ENCODE measurements at places on chromosomes 5 and 9.

DNA sequence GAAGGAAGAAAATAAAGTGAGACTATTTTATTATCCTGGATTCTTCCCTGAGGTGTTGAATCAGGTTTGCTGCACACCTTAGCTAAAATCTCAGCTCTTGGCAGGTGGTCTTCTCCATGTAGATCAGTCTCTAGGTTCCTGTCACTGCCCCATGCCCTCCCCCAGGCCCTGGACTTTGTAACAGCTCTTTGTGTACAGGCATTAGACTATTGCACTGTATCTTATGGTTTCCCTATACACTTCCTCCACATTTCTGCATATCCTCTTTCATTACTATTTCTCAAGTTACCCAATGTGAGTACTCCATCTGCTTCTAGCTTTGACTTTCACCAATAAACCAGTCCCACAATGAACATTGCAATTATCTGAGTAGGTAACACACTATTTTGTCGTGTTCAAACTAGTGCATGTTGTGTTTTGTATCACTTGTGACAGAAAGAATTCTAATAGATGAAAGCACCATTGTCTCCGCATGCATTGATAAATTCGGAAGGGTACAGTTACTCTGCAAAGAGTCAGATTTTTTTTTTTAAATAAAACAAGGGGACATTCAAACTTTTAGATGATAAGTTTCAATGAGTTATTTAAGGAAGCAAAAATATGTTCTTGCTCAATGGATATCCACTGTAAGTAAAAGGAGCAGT is 1348.7 kb upstream of the C9orf72 start:
- no peak for DNase-seq

- DNase-seq, result no peak
Measured at GRCh38 chr9:7123743-7124142, 366.0 kb downstream of the KDM4C start.

DNA sequence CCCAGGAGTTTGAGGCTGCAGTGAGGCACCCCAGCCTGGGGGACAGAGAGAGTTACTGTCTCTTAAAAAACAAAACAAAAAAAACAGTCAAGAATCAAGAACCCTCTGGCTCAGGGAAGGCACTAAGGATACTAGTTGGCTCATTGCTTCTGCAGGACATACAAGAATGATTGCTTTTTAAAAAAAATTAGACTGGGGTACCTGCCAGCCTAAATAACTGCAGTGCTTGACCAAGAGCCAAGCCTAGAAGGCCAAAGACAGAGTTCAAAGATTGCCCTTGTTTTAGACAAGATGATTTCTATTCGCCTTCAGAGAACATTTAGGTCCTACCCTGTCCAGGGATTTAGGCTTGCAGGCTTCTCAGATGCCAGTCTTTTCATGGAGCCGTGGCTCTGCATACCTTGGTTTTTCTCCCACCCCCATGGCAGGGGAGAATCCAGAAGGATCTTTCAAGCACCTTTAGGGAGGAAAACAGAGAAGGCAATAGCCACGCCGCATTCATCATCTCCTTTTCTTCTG is 93.7 kb upstream of the IL6ST start:
- no peak for DNase-seq

DNA sequence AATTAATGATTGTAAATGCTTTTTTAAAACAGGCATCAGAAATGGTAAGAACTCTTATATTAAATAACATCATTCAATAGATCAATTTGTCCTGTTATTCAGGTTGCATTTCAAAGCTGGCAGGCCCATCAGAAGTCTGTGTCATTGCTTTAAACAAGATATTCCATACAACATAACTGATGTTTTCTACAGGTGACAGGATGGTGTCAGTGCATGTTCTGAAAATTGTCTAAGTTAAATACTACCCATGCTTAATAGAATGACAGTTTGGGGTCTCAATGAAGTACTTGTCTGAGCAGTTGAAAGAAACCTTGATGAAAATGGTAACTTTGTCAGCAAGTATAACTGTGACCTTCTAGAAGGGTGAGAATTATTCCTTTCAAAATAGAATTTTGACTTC is 263.2 kb downstream of the ISL1 start:
- no peak for DNase-seq

- DNase-seq, result no peak
Measured at GRCh38 chr5:140833993-140834392, at the start of gene PCDHA7. PCDHA7 (plus strand) TSS chr5:140834269; CDS start chr5:140834384, 115 bp downstream.

DNA sequence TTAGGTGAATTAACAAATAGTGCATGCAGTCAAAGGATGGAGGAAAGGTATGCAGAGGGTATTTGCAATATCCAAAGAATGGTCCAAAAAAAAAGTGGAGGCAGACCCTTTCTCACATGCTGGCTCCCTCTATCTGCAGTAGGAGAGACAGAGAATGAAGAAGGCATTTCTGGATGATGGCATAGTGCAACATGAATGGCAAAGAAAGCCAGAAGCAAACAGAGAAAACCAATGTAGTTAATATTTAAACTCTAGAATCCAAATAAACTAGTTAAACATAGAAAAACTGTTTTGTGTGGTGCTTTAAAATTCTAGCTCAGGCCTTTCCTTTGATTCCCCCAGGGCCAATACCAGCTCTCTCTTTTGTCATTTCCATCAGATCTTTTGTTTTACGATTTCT is 403.1 kb upstream of the WWC1 start:
- no peak for DNase-seq

GRCh38 chr9:33375238-33375840 is 27.0 kb downstream of the AQP7 start:
- no peak for DNase-seq

- DNase-seq, result no peak
Measured at GRCh38 chr5:130386155-130386554, 481.9 kb downstream of the CHSY3 start.

GRCh38 chr5:4222821-4223220 is 627.2 kb downstream of the IRX1 start:
- no peak for DNase-seq

Data from stimulated activated CD4-positive, alpha-beta T cell treated with anti-CD3 and anti-CD28 coated beads, Interleukin-1b, Interleukin-23, amount 100 ng/mL, for 24 hours (primary cell).